ENCODE measurements at places on chromosomes 12 and 14.
A peak's percentile ranks its signal among the peaks of the same experiment; 100 is the strongest.

DNA sequence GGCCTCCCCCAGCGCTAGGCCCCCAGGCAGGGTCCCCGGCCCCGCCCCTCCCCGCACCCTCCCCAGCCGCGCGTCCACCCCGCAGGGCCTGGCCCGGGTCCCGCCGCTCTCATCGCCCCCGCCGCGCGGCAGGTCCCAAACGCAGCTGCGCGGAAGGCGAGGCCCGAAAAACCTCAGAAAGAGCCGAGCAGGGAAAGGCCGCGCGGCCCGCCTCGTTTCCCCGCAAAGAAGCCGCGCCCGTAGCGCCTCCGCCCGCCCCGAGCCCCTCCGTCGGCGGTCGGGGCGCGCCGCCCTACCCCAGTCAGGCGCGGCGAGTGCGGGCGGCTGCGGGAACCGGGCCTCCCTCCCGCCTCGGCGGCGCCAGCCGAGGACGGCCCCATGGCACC lies 324 bp downstream of the POLE start:
- no peak for DNase-seq

- no peak for DNase-seq
These were observed 21.3 kb upstream of the SNRPF start for GRCh38 chr12:95837240-95838038.

DNA sequence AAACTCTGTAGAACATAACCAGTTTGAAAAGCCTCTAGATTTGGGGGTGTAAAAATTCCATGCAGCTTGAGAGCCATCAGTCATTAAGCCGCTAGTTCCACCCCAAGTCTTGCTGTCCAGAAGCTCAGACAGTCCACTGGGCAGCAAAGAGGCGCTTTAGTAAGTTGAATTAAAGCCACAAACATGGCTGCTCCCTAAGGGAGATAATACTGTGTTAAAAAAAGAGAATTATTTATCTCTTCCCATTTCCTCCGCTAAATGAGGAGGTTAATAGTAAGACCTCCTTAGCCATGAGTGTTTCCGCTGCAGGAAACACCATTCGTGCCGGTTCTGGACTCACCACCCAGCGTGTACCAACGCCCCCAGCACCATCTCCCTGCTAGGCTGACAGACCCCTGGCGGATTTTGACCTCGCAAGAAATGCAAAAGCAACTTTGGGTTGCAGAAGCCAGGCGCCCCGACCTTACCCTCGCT lies 536 bp downstream of the TM7SF3 start:
- DNase-seq = no peak

DNA sequence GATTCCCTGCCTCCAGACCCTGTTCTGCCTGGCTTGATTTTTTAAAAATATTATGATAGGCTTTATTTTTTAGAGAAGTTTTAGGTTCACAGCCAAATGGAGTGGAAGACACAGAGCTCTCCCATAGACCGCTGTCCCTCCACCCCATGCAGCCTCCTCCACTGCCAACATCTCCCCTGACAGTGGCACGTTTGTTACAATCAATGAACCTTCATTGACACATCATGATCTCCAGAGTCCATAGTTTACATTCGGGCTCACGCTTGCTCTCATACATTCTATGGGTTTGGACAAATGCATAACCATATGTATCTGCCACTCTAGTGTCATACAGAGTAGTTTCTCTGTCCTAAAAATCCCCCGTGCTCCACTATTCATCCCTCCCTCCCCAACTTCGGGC lies 15.9 kb upstream of the PPP1R13B start:
- no peak for DNase-seq

GRCh38 chr12:23140710-23141109 lies 515.7 kb downstream of the ETNK1 start:
- no peak for DNase-seq

DNA sequence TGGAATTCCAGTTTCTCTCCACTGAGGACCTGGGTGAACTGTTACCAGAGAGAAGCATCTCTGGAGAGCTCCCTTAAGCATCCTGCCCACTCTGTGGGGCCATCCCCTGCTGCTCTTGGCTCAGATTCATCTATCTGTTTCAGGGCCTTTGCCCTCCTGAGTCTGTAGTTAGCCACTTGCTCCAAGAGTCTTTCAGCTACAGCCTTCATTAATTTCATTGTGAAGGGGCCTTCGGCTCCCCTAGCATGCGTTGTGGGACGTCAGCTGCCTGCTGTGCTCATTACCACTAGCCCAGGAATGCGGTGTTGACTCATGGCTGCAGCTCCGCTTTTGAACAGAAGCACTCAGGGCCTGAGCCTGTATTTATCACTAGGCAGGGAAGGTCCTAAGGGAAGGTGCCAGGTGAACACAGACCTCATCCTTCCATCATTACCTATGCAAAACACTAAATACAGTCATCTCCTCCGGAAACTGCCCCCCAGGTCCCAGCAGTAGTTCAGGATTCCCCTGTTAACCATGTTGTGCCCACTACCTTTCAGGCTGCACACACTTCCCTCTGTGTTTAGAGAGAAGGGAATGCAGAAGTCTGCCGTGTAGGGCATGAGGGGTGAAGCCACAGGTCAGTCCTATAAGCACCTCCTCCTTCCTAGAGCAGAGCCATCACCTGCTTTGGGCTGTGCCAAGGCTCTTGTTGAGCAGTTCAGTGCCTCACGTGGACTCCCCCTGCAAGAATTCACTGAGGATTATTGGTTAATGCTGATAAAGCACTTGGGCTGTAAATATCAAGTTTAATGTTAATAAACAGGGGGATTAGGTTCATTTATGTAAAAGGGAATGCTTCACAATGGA lies 191.4 kb downstream of the CACNA1C start:
- no peak for DNase-seq

DNA sequence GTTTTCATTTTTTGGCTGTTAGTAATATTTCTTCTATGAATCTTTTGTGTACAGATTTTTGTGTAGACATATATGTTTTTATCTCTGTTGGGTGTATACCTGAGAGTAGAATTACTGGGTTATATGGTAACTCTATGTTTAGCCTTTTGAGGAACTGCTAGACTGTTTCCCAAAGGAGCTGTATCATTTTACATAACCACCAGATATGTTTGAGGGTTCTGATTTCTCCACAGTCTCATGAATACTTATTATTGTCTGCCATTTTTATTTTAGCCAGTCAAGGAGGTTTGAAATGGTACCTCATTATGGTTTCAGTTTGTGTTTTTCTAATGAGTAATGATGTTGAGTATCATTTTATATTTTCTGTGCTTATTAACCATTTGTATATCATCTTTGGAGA lies 1.9 kb downstream of the PCNX4 start:
- DNase-seq = no peak

GRCh38 chr14:79598339-79598738 lies 613.0 kb downstream of the DIO2 start:
- DNase-seq = no peak

DNA sequence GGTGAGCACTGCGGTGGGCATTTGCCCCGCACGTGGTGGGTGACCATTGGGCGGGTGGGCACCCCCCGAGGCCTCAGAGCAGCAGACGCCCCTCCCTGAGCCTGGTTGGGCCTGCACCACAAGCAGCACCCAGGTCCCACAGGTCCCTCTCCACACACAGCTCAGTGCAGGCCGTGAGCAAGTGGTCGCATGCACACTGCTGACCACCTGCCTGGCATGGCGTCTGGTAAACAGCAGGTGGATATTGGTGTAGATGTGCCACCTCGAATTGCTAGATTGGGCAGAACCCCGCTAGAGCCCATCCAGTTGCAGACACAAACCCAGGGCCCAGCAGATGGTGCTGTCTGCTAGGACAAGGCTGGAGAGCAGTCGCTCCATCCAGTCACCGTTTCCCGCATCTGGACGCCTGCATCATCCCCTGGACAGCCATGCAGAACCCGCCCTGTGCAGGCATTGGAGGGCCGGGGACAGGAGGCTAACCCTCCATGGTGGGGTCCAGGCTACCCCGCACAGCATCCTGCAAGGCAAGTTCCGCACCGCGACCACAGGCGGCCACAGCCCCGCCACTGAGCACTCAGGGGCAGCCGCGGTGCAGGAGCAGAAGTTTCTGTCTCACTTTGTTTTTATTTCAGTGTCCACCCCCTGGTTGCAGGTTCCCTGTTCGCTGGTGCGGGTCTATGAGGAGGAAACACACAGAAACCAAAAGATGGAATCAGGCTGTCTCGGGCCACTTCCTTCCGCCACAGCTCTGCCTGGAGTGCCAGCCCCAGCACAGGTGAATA lies 45.6 kb upstream of the RIMBP2 start:
- peak; percentile 20 for DNase-seq

GRCh38 chr12:110314308-110314707 lies 33.3 kb downstream of the ATP2A2 start:
- DNase-seq = no peak

Measured in Jurkat, Clone E6-1 (cell line).